ENCODE measurements at places on chromosomes 2 and 18. TPM values are rescaled to one million over a fixed set of nuclear protein-coding genes. Genes with fewer than 3 reads are reported as not detected.

- DNase-seq = no peak
Measured at GRCh38 chr2:112798979-112799975, 15.0 kb upstream of the IL1A start.

UGT1A8 gene
- total RNA-seq = 0.15 TPM

DNA sequence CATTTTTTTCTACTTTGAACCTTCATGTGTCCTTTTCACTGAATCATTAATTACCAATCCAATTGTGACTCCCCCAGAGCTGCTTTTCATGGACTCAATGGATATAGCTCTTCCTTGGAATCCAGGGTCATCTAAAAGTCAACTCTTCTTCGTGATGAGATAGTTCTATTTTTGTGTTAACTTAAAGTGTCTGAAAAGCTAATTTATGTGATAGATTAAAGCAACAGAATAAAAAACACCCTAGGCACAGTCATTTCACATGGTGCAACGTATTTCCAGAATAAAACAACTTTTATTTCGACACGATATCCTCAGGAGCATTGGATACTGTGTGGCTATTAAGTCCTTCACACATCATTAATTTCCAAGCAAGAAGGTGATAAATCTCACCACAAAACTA is 250.6 kb upstream of the SPHKAP start:
- no peak for DNase-seq

IL1R2 gene
- total RNA-seq = 0.15 TPM

DNA sequence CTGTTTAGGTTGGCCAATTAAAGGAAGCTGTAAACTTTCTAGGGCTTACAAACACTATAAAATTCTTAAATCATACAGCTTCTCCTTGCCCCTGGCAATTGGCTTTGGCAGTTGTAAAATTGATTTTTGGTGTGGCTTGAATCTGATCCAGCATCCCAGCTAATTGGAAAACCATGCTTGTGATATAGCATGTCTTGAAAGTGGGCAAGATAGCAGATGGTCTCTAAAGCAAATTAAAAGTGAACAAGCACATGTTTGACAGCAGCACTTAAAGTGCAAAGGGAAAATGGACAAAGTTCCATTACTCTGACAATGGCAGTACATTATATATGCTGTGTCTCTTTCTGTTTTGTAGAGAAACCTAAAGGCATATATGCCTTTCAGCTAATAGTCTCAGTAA is 302.9 kb upstream of the NXPH2 start:
- no peak for DNase-seq

DNA sequence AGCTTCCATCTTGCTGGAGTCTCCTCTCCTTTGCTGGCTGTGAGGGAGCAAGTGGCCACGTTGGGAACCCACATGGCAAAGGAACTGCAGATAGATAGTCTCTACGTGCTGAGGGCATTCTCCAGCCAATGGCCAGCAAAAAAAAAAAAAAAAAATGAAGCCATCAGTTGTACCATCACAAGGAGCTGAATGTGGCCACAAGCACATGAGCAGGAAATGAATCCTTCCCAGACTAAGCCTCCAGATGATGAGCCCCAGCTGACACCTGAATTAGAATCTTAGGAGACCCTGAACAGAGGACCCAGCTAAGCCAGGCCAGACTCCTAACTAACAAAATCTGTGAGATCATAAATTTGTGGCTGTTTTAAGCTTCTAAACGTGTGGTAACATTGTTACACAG is 57.9 kb downstream of the SPIRE1 start:
- DNase-seq = no peak

DNA sequence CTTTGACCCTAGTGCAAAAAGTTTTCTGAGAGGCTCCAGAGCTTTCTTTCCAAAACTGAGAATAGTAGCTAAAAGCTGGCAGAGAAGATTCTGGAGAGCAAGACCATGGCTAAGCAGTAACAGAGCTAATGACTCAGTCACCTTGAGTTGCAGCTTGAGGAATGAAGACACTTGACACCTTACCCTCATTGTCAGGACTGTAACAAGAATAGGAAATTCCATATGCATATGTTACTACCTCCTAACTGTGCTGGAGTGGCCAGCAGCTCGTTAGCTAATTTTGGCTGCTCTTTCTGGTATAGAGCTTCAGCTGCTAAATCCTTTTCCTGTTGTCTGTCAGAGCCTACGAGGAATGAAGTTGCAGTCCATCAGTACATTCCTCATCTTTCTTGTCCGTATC is 68.6 kb upstream of the LHCGR start:
- no peak for DNase-seq

RSAD2 gene
- total RNA-seq = 0.44 TPM

RAPH1 gene
- 31.4 TPM for total RNA-seq

- no peak for DNase-seq
Measured at GRCh38 chr2:106269591-106270291, 75.6 kb upstream of the UXS1 start.

GNLY gene
- total RNA-seq = not detected

- DNase-seq = no peak
Measured at GRCh38 chr18:48940854-48941611, 9.7 kb downstream of the SMAD7 start.

DYSF gene
- 0.31 TPM for total RNA-seq

NOL4 gene
- total RNA-seq = 1.1 TPM

All from Panc1 (cell line).